ENCODE measurements at places on chromosomes 11 and 22. TPM values are rescaled to one million over a fixed set of nuclear protein-coding genes. Genes with fewer than 3 reads are reported as not detected.

DNA sequence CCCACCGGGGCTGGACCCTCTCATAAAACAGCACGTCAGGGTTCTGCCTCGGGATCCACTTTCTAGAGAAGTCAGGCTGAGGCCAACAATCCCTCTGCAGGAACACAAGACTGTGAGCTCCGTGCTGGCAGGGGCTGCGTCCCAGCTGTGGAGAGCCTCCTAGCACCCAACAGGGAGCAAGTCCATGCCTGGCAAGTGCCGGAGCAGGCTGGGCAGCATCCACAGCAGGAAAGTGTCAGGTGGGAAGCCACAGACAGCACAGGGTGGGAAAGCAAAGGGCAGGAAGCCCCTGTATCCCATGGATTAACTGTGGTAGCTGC is 682.3 kb downstream of the TBC1D22A start:
- DNase-seq = no peak

- no peak for DNase-seq
Measured at GRCh38 chr11:79182794-79183193, 258.0 kb downstream of the TENM4 start.

DNA sequence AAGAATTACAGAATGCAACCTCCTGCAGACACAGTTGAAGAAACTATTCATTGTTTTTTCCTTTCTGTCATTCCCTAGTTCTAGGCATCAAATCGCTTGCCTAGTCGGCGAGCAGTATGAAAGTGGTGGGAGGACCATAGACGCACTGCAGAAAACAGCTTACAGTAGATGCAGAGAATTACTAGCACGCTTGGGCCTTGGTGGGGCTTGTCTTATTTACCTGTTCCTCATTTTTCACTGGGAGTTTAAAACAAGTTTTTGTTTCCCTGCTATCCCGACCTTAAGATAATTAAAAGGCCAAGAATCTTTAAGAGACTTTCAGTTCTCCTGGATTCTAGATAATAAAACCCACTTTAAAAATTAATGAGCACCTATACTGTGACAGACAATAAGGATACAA is 713 bp upstream of the ARL14EP start:
- no peak for DNase-seq

DNA sequence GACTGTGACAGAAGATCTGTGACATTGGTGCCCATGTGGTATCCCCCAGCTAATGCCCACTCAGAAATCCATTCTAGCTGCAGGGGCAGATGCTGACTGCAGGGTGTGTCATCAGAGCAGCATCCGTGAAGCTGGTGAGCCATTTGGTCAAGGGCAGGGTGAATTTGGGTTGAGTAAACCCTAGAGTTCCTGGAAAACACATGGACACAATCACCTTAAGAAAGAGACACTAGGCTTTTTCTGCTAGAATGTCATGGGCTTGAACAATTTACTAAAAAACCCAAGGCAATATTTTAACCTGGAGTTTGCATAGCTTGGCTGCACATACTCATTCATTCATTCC is 100.0 kb downstream of the ADAMTS15 start:
- no peak for DNase-seq

- no peak for DNase-seq
Measured at GRCh38 chr11:69253028-69253427, 40.9 kb upstream of the MYEOV start.

- DNase-seq = peak; percentile 64
Measured at GRCh38 chr11:16779436-16779835, 41.0 kb downstream of the C11orf58 start.

DNA sequence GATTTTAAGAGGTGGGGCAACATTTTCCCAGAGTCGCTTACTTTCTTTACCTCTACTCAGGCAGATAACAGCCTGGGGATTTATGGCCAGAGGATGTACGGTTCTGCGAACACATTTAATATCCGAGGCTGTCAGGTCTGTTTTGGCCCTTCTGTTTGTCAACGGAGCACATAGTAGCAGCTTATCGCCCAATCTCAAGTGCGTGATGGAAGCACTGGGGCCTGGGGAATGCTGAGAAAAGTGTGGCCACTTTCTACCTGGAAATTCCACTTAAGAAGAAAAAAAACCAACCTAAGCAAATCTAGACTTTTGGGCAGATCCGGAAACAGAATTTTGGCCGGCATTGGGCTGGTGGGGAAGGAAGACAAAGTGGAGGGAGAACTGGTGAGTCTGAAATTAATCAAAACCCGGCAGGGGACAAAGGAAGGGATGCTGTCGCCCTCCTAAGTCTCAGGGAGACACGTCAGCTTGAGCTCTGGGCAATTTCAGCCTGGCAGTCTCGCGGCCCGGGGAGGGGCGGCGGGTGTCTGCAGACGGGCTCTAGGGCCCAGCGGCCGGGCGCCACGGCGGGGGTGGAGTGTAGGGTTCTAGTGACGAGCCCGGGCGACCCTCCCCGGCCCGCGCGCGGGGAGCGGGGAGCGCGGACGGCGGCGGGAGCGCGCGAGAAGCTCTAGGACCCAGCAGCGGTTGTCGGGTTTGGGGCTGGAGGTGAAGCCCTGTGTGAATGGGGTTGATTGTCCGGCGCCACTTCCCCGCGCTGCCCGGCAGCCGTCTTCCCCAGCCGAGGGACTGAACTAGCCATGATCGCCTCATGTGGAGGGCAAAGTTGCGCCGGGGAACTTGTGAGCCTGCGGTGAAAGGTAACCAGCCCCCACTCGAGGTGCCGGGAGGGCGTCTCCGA is at the start of gene AMOTL1:
Gene AMOTL1 (plus strand): TSS at position 656 of the 901 bp plus-strand sequence. CDS start 156 bp downstream, at position 812.
- DNase-seq = peak; percentile 95

DNA sequence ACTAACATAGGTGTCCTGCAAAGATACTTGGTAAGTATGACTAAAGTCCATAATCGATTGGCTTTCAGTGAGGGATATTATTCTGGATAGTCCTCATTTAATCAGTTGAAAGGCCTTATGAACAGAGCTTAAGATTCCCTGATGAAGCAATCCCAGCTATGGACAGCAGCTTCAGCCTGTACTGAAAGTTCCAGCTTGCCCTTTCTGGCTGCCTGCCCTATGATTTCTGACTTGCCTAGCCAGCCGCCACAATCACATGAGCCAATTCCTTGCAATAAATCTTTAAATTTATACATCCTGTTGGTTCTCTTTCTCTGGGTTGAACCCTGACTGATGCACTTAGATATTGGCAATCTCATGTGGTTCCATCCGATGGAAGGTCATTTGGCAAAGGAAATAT is 759.0 kb upstream of the API5 start:
- DNase-seq = no peak

- DNase-seq = no peak
Measured at GRCh38 chr22:27173530-27173929, 516.1 kb downstream of the MIAT start.

GRCh38 chr22:23137468-23137867 is 4.3 kb downstream of the RSPH14 start:
- DNase-seq = no peak

DNA sequence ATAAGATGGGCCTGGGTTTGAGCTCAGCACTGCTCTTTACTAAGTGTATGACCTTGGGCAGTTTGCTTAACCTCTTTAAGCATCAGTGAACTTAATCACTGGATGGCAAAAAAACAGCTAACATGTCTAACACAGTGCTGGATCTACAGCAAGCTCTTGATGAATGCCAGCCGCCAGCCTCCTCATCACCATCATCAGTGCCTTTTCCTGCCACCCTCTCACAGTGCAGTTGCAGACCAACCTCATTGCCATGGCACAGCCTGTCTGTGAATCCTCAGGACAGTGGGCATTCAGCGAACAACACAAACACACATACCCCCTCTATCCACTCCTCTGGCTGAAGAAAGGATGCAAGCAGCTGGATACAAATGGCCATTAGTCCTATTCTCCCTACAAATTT is 133.0 kb downstream of the OPCML start:
- DNase-seq = no peak

DNA sequence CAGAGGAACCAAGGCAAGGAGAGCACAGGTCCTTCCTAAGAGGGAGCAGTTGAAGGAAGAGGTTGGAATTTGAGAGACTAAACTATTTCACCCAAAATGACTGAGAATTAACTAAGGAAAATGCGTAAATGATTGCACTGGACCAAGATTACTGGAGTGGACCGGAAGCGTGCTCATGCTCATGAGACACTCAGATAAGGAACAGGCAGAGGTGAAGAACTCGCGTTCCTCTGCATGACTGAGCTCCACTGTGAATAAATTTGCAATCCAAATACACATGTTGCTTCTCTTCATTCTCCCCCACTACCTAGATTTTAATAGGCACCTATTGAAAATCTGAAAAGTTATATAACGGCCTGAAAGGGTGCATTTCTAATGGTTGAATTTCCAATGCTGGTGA is 207.0 kb downstream of the KIRREL3 start:
- DNase-seq = no peak

- DNase-seq = no peak
Measured at GRCh38 chr11:120668537-120668936, 157.0 kb downstream of the GRIK4 start.

DNA sequence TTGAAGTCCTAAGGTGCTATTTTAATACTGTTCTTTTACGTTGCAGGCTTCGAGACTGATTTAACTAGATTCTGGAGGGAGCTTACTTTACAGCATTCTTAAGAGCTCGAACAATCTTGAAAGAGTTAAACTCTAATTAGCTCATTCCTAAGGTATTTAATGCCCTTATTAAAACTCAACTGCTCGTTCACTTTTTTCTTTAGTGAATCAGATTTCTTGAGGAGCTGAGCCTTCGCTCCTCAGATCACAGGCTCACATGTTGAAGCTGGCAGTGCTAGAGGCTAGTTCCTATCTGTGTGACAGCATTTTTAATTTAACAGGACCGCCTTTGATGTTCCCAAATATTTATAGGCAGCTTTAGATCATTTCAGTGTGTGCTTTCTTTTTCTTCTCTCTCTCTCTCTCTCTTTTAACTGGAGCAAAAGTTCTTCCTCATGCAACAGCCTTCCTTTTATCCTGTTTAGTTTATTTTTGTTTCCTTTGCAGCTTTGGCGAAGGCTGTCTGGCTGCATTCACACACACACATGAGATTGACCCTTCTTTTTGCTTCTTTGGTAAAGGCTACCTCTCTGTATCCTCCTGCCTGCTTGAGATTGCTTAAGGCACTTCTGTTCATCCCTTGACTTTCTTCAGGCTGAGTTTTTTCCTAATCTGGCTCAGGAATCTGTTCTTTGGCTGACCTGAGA is 21.0 kb downstream of the ZNRF3 start:
- DNase-seq = peak; percentile 12

GRCh38 chr22:48739348-48740085 is 1088.2 kb downstream of the BRD1 start:
- DNase-seq = peak; percentile 52

DNA sequence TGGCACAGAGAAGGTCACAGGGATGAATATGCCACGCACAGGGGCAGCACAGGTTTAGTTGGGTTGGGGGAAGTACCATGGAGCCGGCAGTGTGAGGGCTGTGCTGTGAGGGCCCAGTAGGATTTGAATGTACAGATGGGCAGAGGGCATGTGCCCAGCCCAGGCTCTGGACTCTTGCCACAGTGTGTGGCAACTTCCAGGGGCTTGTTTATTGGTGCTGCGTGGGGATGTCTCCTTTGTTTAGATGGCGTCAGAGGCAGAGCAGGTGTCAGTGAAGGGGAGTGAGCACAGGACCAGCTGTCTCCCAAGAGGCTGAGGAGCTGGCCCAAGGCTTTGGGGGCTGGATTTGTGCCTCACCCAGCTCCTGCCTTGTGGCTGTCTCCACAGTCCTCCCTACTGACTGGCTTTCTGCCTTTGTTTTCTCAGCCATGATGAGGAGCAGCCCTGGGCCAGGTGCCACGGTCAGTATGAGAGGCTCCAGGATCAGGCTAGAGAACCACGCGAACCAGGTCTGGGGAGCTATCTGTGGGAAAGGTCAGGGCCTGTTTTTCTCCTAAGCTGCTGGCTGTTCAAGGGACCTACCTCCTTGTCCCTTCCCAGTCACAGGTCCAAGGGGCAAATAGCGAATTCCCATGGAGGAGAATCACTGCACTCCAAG is 21.9 kb downstream of the SUN2 start:
- DNase-seq = peak; percentile 74

DNA sequence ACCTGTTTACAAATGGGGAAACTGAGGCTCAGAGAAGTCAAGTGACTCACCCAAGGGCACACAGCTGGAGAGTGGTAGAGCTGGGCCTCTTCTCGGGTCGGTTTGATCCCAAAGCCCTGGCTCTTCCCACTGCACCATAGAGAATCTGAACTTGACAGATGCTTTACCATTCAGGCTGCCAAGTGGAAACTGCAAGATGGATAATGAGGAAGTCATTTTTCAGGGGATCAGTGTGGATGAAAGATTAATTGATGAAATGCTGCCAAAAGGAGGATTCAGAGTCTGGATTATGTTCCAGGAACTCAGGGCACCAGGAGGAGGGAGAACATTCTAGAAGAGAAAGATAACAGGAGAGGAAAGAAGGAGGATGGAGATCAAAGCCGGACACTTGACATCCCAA is 185.9 kb upstream of the ZBED5 start:
- no peak for DNase-seq

GRCh38 chr11:105109855-105110687 is 29.5 kb downstream of the CARD18 start:
- DNase-seq = no peak

DNA sequence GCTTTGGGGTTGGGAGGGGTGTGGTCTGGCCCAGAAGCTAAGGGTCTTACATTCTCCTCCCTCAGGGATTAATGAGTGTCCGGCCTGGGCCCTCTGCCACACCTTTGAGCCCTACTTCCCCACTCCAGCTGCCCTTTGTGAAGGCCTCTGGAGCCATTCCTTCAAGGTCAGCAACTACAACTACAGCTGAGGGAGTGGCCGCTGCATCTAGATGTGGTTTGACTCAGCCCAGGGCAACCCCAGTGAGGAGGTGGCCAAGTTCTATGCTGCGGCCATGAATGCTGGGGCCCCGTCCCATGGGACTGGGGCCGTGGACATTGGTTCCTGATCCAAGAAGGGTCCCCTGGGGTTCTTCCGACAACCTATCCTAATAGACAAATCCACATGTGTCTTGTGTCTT is 14.3 kb upstream of the FOLR1 start:
- no peak for DNase-seq

- DNase-seq = no peak
Measured at GRCh38 chr11:70695086-70695960, 297.0 kb downstream of the CTTN start.

The CFAP300 gene
- total RNA-seq = 5.4 TPM

The OR56A1 gene
- total RNA-seq = not detected

The MAJIN gene
- total RNA-seq = not detected

The SLC22A12 gene
- total RNA-seq = not detected

The TSPAN32 gene
- 0.84 TPM for total RNA-seq

The CWF19L2 gene
- total RNA-seq = 19.5 TPM

The TMEM191C gene
- 0.55 TPM for total RNA-seq

The KCTD14 gene
- total RNA-seq = 2.0 TPM

The DBX1 gene
- not detected for total RNA-seq

The MIAT gene
- total RNA-seq = 1.6 TPM

The UBQLNL gene
- total RNA-seq = 1.3 TPM

All from aorta (tissue), 5 donors.